ENCODE measurements at places on chromosomes 4 and X.
A peak's percentile ranks its signal among the peaks of the same experiment; 100 is the strongest.

DNA sequence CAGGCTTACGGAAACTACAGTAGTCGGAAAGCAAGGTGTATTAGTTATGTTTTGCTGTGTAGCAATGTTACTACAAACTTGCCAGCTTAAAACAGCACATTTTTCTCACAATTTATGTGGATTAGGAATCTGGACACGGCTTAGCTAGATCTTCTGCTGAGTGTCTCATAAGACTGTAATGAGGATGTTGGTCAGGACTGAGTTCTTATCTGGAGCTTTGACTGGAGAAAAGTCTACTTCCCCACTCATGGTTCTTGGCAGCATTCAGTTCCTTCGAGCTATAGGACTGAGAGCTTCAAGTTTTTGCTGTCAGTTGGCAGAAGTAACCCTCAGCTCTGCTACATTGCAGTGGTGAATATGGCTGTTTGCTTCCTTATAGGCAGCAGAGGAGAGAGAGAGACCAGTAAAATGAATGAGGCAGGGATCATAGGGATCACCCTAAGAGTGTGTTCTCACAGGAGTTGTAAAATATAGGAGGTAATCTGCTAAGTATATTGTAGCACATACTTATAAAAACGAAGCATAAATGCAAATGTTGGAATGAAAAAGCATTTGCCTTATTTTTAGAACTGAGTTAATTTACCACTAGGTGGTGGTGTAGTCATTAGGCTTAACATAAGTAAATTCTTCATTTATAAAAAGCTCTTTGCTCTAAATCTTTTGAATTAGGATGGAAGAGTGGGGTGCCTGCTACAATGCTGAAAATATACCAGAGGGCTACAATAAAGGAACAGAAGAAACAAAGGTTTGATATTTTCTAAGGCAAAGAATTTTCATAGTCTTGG lies 38.6 kb downstream of the ALG13 start:
- no peak for DNase-seq

DNA sequence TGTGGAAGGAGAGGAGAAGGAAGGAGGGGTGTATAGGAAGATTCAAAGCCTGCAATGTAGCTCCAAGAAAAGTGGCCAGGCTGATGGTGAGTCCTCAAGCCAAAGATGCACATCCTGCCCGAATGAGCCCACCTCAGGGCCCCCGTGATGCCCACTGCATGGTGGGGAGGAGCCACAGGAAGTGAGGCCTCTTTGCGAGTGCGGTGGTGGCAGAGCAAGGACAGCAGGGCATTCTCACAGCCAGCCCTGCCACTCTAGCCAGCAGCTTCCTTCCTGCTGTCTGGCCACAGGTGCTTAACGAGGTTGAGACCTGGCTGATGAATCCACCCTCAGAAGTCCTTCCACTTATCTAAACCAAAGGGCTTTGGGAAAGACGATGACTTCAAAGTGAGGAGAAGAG lies 55.8 kb downstream of the BCOR start:
- DNase-seq, result no peak

DNA sequence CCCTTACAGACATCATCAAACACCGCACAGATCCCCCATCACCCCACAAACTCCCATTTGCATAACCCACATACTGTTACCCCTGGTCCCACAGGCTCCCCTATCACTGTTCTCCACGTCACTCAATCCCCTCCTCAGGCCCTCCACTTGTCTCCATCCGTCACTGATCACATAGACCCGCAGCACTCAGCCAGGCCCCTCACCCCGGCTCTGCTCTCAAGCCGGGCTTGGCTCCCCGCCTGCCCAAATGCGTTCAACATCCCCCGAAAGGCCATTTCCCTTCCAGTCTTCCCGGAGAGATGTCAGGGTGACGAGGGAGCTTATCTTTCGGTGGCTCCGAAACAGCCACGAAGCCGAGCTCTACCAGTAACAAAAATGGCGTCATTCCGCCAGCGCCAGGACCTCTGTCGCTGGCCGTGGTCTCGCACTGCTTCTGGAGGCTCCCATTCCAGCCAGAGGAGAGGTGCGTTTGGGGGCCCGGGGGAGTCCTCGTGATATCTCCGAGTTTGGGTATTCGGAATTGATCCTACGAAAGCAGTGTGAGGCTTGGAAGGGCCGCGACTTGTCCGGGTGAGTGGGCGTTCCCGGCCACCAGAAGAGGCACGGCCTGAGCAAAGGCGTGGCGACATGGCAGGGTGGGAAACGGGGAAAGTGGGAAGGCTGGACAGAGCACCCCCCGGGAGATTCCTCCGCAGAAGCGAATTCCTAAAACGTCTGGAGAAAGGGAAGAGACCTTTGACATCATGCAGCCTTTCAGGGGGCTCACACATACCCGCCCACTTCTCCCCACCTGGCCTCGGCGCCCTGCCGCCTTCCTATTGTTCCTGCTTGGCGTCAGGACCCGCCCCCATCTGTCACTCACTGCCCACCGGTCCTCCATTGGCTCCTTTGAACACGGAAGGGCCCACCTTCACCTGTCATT lies at the start of gene ZNF630:
TSS of gene ZNF630 (minus strand) at position 577 of the 922 bp plus-strand sequence. CDS start 4,754 bp downstream, outside the sequence.
- DNase-seq, result peak; percentile 12

GRCh38 chr4:24210332-24210902 lies 320.6 kb upstream of the PPARGC1A start:
- no peak for DNase-seq

GRCh38 chr4:13542577-13543031 lies 1.7 kb downstream of the NKX3-2 start:
- no peak for DNase-seq

- DNase-seq, result no peak
Observed at GRCh38 chr4:101458914-101459313, 111.6 kb upstream of the PPP3CA start.

GRCh38 chrX:38657562-38657961 lies 96.2 kb downstream of the TSPAN7 start:
- no peak for DNase-seq

GRCh38 chrX:129723511-129723910 lies 15.3 kb upstream of the XPNPEP2 start:
- DNase-seq, result no peak

DNA sequence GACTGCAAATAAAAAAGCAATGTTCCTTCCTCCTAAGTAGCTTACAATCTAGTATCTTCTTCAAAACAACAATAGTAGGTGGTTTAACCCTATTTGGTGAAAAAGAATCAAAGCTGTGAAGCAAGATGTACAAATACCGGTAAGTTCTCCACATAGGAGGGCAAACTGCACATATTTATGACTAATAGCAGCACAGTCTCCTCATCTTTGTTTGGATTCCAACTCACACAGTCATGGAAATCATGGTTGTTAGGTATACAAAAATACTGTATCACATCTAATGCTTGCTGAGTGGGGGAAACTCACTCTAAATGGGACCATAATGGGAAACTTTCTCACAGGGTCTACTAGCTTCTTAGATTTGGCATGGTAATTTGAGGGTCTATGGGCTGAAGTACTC lies 597.2 kb downstream of the INPP4B start:
- DNase-seq, result no peak

DNA sequence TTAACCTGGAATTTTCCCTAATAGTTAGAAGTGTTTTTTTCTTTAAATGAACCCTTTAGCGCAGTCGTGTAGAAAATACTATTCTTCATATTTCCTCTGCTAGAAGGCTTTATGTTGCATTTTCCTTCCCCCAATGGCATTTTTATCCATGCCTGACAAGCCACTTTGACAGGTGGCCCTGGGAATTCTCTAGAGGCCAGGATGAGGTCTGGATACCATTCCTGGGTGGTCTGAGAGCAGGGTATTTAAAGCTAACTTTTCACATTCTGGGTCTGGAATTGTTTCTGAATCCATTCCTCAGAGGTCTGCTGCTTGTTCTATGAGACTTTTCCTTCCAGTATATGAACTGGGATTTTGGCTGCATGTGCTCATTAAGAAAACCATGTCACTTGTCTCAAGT lies 31.2 kb upstream of the PDGFRA start:
- DNase-seq, result no peak

- DNase-seq, result no peak
Observed at GRCh38 chr4:12239897-12240636, 811.4 kb upstream of the HS3ST1 start.

GRCh38 chrX:121161501-121161933 lies 114.1 kb downstream of the GLUD2 start:
- no peak for DNase-seq

- peak; percentile 8 for DNase-seq
Observed at GRCh38 chrX:12975991-12976558, 1.2 kb downstream of the TMSB4X start.

- DNase-seq, result no peak
Observed at GRCh38 chrX:103722505-103722904, 11.8 kb downstream of the TMEM31 start.

Measured in activated naive CD4-positive, alpha-beta T cell (primary cell).